ENCODE measurements at places on chromosomes 6 and 20.

GRCh38 chr6:158303210-158303731 is 9.0 kb upstream of the TULP4 start:
- DNase-seq = no peak

DNA sequence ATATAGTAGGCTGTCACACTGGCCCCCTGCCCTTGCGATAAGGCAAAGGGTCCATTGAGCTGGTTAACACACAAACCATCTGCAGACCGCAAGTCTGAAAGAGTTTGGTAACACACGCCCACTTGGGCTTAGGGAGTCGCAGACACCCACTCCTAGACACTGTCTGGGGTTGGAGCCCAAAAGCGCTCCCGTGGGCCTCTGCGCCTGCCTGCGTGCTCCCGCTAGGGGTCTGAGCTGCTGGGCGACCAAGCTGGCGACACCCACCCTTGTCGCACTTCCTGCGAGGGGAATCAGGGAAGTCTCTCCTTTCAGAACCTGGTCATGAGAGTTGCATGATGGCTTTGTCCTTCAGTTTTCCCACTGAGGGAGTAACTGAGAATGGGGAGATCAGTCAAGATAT is 653.0 kb downstream of the HTR1B start:
- DNase-seq = no peak

DNA sequence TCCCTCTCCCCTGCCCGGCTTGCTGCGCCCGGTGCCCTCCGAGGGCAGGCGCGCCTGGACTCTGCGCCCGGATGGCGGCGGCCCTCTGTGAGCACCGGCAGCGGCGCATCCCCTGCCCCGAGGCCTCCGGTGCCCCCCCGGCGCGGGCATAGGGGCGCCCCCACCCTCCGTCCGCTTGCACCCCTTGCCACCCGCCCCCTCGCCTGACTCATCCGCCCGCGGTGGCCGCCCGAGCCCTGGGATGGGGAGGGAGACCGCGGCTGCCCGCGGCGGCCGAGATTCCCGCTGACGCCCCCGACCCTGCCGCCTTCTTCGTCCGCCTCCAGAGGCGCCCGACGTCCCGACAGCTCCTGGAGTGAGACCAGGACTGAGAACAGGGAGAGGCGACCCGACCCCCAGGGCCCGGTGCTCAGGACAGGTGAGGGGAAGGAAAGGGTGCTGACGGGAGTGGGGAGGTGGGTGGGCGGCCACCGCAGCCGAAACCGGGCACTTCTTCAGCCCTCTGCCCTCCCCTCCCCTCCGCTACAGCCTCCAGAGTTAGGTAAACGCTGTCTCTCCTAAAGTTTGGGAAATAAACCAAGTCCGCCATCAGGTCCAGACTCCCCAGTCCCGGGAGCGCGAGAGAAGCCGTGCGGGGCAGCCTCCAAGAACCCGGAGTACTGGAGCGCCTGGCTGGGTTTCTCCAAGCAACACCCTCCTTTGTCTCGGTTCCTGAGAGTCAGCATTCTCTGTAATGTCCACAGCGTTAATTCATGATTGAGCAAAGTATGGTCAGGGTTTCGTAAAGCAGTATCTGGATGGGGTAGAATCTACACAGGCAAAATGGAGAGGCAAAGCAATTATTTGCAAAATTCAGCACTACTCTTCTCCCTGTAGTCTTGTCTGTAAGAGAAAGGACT is 539 bp downstream of the TMEM200A start:
- DNase-seq = peak; percentile 45

DNA sequence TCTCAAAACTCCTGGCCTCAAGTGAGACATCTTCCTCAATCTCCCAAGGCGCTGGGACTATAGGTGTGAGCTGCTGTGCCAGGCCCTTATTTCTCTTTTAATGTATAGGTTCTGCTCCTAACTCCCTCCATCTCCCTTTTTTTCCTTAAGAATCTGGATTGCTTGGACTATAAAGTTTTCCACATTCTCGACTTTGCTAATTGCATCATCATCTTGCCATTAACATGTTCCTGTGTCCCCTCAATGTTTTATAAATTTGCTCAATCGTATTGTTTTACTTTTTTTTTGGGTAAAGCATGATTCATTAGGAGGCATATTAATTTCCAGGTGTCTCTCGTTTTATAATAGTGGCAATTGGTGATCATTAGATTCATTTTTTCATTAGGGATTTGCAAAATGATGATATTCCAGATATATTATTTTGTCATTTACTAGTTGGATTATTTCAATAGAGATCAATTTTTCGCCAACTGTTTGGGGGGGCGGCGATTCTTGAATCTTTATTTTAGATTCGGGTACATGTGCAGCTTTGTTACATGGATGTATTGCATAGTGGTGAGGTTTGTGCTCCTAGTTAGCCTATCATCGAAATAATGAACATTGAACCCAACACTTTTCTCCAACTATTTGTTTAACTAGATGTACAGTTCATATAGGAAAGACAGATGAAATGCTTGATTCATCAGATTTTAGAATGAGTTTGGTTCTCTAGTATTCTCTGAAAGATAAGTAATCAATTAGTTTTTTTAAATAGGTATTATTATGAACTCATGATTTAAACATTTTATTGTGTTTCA is 68.7 kb downstream of the CBFA2T2 start:
- DNase-seq = no peak

GRCh38 chr6:111667931-111668330 is 62.3 kb upstream of the TRAF3IP2 start:
- DNase-seq = no peak

GRCh38 chr6:45557454-45557853 is 179.7 kb upstream of the SUPT3H start:
- no peak for DNase-seq

DNA sequence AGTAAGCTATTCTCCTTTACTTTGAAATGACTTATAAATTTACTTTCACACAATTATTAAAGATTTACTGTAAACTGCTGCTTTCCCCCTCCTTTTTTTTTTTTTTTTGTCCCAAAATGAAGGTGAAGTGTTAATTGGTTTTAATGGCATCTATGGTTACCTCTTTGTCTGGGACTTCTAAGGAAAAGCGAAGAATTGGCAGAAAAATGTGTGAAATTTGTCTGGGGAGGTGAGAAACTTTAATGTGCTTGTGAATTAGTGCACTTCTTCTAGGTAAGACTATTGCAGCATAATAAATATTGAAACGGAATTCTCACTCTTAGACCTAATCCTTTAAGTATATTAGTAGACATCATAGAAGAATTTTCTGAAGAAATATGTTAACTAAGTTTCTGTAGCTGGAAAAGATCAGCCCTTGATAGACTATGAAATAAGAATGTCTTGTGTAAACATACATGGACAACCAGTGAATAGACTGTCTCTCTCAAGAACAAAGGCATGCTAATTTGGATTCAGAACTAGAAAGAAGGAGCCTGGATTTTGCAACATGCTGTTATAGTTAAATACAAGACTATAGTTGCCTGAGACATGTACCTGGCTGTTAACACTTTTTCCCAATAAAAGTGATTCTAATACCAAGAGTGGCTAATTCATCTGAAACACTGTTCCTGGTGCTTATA is 23.9 kb downstream of the FLRT3 start:
- DNase-seq = no peak

DNA sequence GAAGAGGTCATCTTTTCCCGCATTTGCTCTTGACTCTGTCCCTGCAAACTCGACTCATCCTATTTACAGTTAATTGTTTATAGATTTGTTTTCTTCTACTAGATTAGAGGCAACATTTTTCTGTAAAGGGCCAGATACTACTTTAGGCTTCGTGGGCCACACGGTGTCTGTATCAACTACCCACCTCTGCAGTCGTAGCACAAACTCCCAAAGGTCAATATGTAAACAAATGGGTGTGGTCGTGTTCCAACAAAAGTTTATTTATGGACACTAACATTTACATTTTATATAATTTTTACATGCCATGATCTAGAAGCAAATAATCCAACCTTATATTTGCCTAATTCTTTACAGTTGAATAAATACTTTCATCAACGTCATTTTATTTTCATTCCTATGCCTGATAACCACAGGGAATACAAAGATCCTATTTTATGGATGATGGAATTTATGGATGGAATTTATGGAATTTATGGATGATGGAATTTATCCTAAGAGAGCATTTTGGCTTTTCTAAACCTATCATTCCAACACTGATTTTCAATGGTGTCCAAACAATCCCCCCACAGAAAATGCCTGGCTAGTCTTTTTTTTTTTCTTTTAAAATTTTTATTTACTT is 232.8 kb downstream of the MYLK4 start:
- no peak for DNase-seq

DNA sequence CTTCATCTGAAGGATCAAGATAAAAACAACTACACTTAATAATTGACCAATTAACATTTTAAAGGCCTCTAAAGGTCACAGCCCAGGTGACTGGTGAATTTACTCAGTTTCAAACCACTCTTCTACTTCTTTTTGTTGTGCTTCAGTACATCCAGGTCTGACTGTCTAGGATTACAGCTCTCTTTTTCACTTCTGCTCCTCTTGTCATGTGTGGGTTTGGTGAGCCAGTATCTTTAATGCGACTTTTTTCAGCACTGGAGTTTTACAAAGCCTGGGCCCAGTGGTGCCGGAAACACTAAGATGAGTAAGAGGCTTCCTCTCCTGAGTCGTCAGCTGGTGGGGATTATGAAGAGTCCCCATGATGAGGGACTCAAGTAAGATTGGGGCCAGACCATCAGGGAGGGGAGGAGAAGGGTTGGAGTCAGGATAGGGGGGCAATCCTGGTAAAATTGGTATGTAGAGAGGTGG is 27.0 kb downstream of the HECA start:
- peak; percentile 59 for DNase-seq

GRCh38 chr6:136103763-136104311 is 146.3 kb downstream of the MTFR2 start:
- DNase-seq = no peak

GRCh38 chr20:47493175-47493962 is 8.3 kb upstream of the NCOA3 start:
- DNase-seq = peak; percentile 56

GRCh38 chr20:47735412-47736400 is 49.6 kb downstream of the SULF2 start:
- DNase-seq = no peak

GRCh38 chr6:51562198-51562597 is 525.2 kb downstream of the PKHD1 start:
- no peak for DNase-seq

DNA sequence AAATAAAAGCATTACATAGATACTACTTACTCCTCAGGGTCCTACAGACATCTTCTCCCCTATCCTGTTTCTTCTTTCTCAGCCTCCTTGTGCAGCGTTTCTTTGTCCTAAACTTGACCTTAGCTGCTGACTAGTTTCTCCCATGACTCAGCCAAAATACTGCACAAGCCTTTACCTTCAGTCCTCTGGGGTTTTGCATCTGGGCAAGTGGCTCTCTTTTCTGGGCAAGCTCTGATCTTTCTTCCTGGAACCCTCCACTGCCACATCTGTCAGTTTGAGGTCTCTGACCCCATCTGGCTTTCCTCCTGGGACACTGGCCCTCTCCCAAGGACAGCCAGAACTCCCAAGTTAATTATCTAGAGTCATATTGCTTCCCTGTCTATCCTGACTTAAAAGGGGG is 838.4 kb downstream of the DHX35 start:
- DNase-seq = no peak

- no peak for DNase-seq
Observed at GRCh38 chr6:81128671-81129070, 623.8 kb downstream of the TENT5A start.

GRCh38 chr6:38984723-38985122 is 63.9 kb upstream of the GLP1R start:
- no peak for DNase-seq

DNA sequence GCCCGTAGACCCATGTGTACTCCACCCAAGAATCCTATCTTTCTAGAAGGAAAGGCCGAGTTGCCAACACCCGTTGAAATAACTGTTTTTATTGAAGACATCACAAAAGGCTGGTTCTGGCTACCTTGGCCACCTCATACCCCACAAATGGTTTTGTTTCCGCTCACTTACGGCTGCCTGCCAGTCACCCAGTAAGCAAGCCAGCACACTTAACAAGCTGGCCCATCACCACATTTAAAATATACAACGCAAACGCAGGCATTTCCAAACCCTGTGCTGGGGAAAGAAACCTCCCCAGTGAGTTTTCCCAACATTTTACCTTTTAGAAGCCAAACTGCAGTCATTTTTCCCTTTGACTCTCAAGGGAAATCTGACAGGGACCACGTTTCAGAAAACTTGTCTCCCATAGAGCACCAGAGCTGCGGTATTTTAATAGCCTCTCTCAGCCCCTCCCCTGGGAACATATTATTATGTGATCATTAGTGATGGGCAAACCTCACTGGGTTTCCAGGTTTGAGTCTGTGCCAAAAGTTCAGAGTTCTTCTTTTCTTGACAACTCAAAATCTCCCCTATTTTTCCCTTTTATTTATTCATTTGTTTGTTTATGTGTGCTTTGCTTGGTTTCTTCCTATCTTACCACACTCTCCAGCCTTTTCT is 36.7 kb upstream of the BMP2 start:
- no peak for DNase-seq

- DNase-seq = no peak
Observed at GRCh38 chr20:19969106-19969505, 48.1 kb upstream of the NAA20 start.

GRCh38 chr6:143023695-143024094 is 37.0 kb upstream of the AIG1 start:
- no peak for DNase-seq

GRCh38 chr6:111942561-111942960 is 69.3 kb upstream of the FYN start:
- no peak for DNase-seq

GRCh38 chr6:22807261-22807660 is 237.9 kb downstream of the HDGFL1 start:
- no peak for DNase-seq

DNA sequence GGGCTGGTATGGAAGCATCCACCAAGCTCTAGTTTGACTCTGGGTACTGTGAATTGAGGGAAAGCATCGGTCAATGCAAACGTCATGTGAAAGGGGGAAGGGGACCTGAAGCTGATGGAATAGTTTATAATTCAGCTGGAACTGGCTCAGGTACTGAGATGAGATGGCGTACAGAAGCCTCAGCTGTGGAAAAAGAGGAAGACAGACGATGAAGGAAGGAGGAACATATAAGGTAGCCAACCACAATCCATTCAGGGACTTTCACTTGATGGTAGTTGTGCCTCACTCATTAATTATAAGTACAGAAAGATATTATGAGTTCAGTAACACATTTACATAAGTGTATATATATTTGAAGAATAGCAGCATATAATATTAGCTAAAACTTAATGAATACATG is 2.7 kb downstream of the CALHM5 start:
- DNase-seq = no peak

GRCh38 chr6:71289802-71290175 is 1.2 kb downstream of the OGFRL1 start:
- no peak for DNase-seq

DNA sequence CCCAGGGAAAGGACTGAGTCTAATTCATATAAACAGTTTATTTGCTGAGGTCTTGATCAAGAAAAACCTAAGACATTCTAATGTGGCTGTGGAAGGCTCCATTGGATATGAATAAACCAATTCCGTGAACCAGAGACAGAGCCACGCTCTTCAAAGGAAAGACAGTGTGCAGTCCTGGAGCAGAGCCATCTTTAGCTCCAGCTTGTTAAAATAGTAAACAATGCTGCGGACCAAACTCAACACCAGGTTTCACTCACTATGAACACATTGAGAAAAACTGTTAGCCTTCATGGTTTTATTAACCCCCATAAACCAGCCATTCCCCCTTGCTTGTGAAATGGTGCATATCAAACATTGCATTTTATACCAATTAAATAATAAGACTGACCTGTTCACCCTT is 61.9 kb downstream of the COL9A1 start:
- no peak for DNase-seq

- DNase-seq = no peak
Observed at GRCh38 chr6:82017773-82018172, 229.8 kb downstream of the IBTK start.

GRCh38 chr20:17443131-17443858 is 87.9 kb downstream of the BFSP1 start:
- DNase-seq = no peak

GRCh38 chr6:152124429-152125074 is 317.1 kb downstream of the ESR1 start:
- no peak for DNase-seq

Data from activated CD4-positive, CD25-positive, alpha-beta regulatory T cell treated with anti-CD3 and anti-CD28 coated beads, Interleukin-2, amount 50 U/mL, for 72 hours (primary cell).